ENCODE measurements at places on chromosomes 2 and 18.

DNA sequence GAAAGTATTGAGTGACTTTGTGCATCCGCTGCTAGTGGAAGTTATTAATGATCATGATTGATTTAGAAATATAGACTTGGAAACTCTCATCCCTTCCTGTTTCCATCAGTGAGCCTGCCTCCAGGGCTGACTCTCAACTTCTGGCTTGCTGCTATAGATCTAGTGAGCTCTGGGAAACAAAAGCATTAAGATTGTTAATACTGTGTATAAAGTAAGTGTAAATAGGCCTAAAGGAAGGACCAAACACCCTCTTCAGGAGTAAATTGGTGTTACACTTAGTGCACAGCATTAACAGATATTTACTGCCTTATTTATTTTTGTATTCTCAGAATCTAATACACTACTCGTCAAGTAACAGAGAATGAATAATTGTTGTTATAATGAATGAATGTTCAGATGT is 285.6 kb downstream of the THSD7B start:
- no peaks in the 10 kb centered on the region for H3K27me3 ChIP-seq
- H3K36me3 ChIP-seq: no peaks in the 10 kb centered on the region
- DNase-seq: no peak
- no peaks in the 10 kb centered on the region for H3K4me1 ChIP-seq

GRCh38 chr18:58502628-58503027 is 126.3 kb downstream of the ALPK2 start:
- H3K4me1 ChIP-seq: no peaks in the 10 kb centered on the region
- H3K27ac ChIP-seq: no peak overlapping the region
- no peaks in the 10 kb centered on the region for H3K36me3 ChIP-seq
- no peaks in the 10 kb centered on the region for H3K27me3 ChIP-seq
- DNase-seq: no peak

GRCh38 chr2:236663287-236664101 is 93.9 kb downstream of the ACKR3 start:
- H3K27ac ChIP-seq: peak overlapping the region; percentile 66
- no peaks in the 10 kb centered on the region for H3K36me3 ChIP-seq
- peak; percentile 62 for DNase-seq

- no peak for DNase-seq
- no peak overlapping the region for H3K27ac ChIP-seq
- peaks cover 5% of the 10 kb centered on the region for H3K27me3 ChIP-seq
- H3K4me1 ChIP-seq: no peaks in the 10 kb centered on the region
- H3K36me3 ChIP-seq: no peaks in the 10 kb centered on the region
These were observed 30.7 kb downstream of the INPP5D start for GRCh38 chr2:233090879-233091278.

GRCh38 chr2:152580714-152581113 is 136.5 kb downstream of the PRPF40A start:
- H3K4me1 ChIP-seq: peaks cover 9% of the 10 kb centered on the region
- no peaks in the 10 kb centered on the region for H3K27me3 ChIP-seq
- no peaks in the 10 kb centered on the region for H3K36me3 ChIP-seq
- H3K4me3 ChIP-seq: no peak overlapping the region
- no peak for DNase-seq

DNA sequence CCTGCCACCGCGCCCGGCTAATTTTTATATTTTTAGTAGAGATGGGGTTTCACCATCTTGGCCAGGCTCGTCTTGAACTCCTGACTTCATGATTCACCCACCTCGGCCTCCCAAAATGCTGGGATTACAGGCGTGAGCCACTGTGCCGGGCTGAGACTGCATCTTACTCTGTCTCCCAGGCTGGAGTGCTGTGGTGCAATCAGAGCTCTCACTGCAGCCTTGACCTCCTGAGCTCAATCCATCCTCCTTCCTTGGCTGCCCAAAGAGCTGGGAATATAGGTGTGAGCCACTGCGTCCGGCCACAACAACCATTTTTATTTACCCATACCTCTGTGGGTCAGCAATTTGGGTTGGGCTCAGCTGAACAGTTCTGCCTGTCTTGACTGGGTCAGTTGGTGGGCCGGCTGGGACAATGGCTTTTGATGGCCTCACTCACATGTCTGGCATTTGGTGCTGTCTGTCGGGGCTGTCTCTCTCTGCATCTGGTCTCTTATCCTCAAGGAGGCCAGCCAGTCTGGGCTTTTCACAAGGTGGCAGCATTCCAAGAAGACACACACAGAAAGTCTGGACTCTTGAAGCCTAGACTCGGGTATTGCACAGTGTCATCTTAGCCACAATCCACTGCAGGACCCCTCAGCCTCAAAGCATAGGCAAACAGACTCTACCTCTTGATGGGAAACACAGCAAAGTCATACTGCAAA is 116.8 kb upstream of the GATA6 start:
- no peaks in the 10 kb centered on the region for H3K36me3 ChIP-seq
- no peaks in the 10 kb centered on the region for H3K4me1 ChIP-seq
- no peak overlapping the region for H3K4me3 ChIP-seq
- no peak overlapping the region for H3K27ac ChIP-seq
- no peaks in the 10 kb centered on the region for H3K27me3 ChIP-seq

DNA sequence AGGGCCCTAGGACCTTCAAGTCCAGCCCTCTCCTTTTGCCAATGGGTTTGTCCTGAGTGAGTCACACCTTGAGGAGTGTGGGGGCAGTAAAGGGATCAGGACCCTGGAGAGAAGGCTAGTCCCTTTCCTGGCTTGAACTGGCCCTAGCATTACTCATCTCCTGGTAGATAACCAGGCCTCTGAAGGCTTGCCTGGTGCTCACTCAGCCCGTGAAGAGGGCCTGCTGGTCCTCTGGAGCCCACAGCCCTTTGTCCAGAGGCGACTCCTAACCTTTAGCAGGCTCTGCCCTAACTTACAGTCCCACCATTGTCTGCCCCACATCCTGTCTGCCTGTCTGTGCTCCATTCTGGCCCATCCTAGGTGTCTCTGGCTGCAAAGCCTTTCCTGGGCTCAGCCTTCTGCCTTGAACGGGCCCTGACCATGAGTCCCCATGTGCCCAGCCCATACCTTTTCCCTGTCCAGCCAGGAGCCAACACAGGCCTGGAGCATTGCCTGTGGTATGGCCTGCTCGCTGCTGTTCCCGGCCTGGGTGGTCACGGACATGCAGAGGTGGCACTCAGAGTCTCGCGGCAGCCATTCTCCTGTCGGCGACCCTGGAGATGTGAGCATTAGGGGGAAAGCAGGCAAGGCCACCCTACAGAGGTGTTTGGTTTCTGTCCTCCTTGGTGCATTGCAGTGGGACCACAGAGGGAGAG is 5.0 kb downstream of the SFTPB start:
- peak; percentile 45 for DNase-seq
- H3K27ac ChIP-seq: peak overlapping the region; percentile 63
- no peaks in the 10 kb centered on the region for H3K36me3 ChIP-seq
- peaks cover 7% of the 10 kb centered on the region for H3K4me1 ChIP-seq
